ENCODE measurements at places on chromosomes 4 and X. TPM values are rescaled to one million over a fixed set of nuclear protein-coding genes. Genes with fewer than 3 reads are reported as not detected.

Gene RBM3
- total RNA-seq = 210 TPM

Gene SCML2
- 2.1 TPM for total RNA-seq

Gene ZNF718
- 2.4 TPM for total RNA-seq

Gene GAGE12J
- total RNA-seq = not detected

Gene FRG2
- total RNA-seq = not detected

Gene DCLK2
- 2.9 TPM for total RNA-seq

Gene ATP8A1
- 0.11 TPM for total RNA-seq

Gene RIBC1
- 0.32 TPM for total RNA-seq

Gene OTC
- total RNA-seq = not detected

Gene DDX60
- total RNA-seq = 8.0 TPM

Gene HMGN5
- total RNA-seq = 1.3 TPM

Gene GAGE12F
- not detected for total RNA-seq

Gene KLKB1
- not detected for total RNA-seq

Gene PCDH11X
- not detected for total RNA-seq

Gene AMELX
- total RNA-seq = not detected

Gene PTPN13
- 42.7 TPM for total RNA-seq

Gene CUL4B
- 158 TPM for total RNA-seq

Gene ZXDA
- total RNA-seq = 3.7 TPM

Gene FDCSP
- total RNA-seq = not detected

Gene PAGE1
- not detected for total RNA-seq

Gene SRPX2
- 36.7 TPM for total RNA-seq

Gene ZNF157
- total RNA-seq = not detected

Gene RENBP
- total RNA-seq = not detected

Gene PRSS12
- 30.0 TPM for total RNA-seq

Gene RNF128
- 0.54 TPM for total RNA-seq

Gene FUNDC2
- total RNA-seq = 41.0 TPM

Gene TCEAL7
- total RNA-seq = 17.1 TPM

Gene TCP11X2
- not detected for total RNA-seq

Gene KCND1
- total RNA-seq = 1.5 TPM

Gene SPRY1
- 6.4 TPM for total RNA-seq

Gene PABPC1L2B
- not detected for total RNA-seq

Gene H2BW2
- total RNA-seq = not detected

Gene SMIM43
- total RNA-seq = 3.5 TPM

Gene TNIP3
- total RNA-seq = 1.4 TPM

Gene DMRTC1
- total RNA-seq = not detected

Gene FHDC1
- 0.25 TPM for total RNA-seq

Gene HSD17B13
- total RNA-seq = not detected

Gene PNMA6A
- 0.22 TPM for total RNA-seq

Gene PABPC4L
- under 0.01 TPM for total RNA-seq

Gene TLR10
- total RNA-seq = not detected

Gene STEEP1
- 33.1 TPM for total RNA-seq

Gene TEX11
- total RNA-seq = not detected

Gene USP53
- total RNA-seq = 43.3 TPM

Gene CORIN
- total RNA-seq = 0.63 TPM

Gene P2RY4
- total RNA-seq = not detected

Data from GM23248 (cell line).